RCC 7860 (cell line): ENCODE measurements at places on chromosomes 12 and 14.

DNA sequence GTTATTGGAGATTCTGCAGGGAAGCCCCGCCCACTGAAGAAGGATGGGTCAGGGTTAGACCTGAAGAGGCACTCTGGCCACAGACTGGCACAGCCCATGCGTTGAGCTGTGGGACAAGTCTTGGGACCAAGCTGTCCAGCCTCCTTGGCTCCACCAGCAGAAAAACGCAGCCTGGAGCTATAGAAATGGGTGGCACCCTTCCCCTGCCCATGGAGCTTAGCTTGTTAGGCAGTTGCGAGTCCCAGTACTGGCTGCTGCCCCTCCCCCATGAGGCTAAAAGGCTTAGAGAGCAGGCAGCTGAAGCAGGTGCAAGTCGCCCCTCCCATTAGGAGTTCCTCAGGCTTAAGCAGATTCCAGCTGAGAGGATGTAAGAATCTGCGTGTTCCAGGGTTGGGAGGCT lies 1124.0 kb upstream of the TMEM132C start:
- DNase-seq = no peak

DNA sequence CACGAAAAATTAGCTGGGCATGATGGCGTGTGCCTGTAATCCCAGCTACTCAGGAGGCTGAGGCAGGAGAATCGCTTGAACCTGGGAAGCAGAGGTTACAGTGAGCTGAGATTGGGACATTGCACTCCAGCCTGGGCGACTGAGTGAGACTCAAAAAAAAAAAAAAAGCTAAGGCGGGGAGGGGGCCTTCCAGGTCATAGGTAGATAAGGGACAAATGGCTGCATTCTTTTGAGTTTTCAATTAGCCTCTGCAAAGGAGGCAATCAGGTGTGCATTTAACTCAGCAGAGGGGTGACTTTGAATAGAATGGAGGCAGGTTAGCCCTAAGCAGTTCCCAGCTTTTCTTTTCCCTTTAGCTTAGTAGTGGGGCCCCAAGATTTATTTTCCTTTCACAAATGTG lies 743 bp upstream of the AACS start:
- DNase-seq = no peak

- DNase-seq = no peak
Observed at GRCh38 chr12:131055596-131056233, 102.0 kb downstream of the ADGRD1 start.

- no peak for DNase-seq
Observed at GRCh38 chr12:122406701-122407164, 15.7 kb downstream of the CLIP1 start.

DNA sequence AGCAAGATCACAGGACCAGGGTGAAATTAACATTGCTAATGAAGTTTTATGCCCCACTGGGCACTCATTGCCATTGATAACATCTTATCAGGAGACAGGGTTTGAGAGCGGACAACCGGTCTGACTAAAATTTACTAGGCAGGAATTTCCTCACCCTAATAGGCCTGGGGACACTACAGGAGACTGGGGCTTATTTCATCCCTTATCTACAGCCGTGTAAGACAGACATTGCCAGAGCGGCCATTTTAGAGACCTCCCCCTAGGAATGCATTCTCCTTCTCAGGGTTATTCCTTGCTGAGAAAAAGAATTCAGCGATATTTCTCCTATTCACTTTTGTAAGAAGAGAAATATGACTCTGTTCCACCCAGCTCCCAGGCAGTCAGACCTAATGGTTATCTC lies 8.3 kb downstream of the OR4K17 start:
- no peak for DNase-seq

DNA sequence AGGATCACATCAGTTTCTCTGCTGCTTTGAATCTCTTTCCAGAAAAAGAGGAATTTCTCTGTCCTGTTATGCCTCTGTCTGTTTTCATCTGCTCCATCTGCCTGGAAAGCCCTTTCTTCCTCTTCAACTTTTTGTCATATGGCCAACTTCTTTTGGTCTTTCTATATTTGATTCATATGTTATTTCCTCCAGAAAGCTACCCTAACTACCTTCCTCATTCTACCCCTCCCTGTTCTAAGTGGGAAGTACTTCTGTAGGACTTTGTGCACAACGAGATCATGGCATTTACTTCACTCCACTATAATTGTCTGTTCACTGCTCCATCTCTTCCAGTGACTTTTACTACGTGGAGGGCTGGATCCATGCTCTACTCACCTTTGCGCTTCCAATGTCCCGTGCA lies 5.9 kb downstream of the CLEC4D start:
- DNase-seq = no peak

GRCh38 chr14:87810711-87811110 lies 182.3 kb downstream of the GALC start:
- DNase-seq = no peak

- DNase-seq = no peak
Observed at GRCh38 chr14:69351385-69351784, 46.7 kb downstream of the ERH start.

GRCh38 chr12:106915635-106916026 lies 40.1 kb upstream of the TMEM263 start:
- DNase-seq = no peak

DNA sequence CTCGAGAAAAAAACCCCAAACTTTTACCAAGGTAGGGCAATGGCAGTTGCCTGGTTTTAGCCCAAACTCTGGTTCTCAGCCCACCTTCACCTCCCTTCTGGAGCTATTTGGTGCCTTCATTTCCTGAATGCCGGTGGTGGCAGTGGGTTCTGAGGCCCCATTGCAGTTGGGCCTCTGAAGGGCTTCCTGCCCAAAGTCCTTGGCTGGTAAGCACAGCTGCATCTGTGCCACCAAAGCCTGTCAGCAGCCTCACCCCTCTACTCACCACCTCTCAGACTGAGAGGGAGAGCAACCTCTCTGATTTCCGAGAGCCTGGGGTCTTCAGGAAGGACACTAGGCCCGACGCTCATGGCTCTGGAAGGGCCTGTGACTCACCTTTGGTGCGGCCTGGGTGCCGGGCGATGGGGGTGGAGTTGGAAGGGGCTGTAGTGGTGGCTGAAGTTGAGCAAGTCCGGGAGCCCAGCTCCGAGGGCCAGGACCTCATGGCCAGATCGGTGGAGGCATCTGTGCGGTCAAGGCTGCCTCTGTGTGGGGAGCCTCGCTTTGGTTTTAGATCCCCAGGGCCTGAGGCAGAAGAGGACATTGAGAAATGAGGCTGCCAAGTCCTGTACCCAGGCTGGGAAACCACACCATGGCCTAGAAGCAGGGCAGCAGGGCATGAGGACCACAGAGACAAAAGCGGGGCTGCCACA lies 38.6 kb upstream of the GPR68 start:
- no peak for DNase-seq

GRCh38 chr14:73997944-73998447 lies 21.1 kb downstream of the ENTPD5 start:
- DNase-seq = no peak

DNA sequence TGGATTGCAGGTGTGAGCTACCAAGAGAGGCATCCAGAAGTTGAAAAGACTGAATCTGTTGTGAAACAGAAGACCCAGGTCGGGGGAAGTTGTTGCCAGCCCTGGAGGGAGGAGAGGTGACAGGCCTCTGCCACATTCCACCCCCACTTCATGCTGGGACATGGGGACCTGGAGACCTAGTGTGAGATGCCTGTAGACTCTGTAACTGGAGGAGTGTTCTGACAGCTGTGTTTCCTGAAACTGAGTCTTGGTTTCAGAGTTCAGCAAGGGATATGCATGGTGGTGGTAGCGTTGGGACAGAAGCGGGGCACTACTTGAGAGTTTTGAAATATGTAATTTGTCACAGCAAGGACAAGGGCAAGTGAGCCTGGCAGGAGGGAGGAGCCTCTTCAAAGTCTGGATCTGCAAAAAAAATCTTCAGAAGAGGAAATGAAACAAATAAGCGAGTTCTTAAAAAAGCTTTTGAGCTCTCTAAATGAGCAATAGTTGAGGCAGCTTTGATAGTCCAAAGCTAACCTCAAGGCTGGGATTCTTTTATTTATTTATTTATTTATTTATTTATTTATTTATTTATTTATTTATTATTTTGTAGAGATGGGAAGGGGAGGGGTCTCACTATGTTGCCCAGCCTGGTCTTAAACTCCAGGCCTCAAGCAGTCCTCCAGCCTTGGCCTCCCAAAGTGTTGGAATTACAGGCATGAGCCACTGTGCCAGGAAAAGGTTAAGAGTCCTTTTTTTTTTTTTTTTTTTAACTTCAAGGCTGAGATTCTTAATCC lies 58.9 kb upstream of the EEA1 start:
- no peak for DNase-seq

DNA sequence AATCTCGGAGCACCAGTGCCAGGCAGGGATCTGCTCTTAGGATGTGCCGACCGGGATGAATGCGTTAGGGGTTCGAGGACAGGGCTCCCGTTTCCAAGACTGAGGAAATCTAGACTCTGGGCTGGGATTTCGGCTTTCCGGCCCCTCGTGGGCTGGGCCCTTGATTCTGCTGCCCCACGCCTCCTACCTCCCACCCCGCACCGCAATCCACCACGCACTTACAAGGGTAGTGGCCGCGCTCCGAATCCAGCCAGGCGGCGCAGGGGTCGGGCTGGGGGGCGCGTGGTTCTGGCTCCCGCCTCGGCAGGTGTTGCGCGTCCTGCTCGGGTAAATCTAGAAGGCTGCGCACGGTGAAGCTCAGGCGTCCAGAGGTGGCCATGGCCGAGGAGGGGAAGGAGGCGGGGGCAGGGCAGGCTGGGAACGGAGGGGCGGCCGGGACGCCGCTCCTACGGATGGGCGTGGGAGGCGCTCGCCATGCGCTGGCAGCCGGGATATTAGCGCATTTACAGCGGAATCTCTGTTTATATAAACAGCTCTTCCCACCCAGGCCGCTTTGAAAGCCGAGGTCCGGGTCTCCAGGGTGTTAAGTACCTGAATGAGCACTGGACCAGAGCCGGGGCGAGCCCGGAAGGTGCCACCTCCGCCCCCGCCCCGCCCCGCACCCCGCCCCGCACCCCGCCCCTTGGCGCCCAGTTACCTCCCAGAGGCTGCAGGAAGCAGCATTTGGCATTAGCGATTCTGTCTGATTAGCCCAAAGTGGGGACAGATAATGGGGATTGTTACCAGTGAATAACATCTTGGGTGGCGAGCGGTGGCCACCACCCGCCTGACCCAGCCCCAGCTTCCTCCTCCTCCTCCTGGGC lies at the start of gene NKX2-8:
NKX2-8 (minus strand) TSS at position 604 of the 863 bp plus-strand sequence; CDS start at position 379, 225 bp downstream.
- DNase-seq = no peak

DNA sequence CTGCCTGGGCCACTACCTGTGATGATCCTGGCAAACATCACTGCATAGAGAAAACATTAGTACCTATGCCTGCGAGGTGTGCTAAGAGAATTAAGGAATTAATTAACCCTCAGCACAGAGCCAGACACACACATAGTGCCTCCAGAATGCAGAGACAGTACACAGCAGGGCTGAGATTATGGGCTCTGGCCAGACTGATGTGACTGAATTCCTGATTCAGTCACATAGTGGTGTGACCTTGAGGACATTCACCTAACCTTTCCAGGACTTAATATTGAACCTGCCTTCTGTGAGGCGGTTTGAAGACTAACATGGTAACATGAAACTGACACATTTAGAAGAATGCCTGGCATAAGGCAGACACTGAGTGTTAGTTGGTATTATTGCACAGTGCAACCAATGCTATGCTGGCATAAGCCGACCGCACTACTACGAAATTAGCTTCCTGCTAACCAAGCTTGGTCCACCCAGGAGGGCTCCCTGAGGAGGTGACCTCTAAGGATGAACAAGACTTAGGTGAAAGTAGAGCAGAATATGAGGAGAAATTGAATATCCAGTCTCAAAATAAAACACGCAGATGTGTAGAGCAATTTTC lies 32.0 kb upstream of the SELPLG start:
- DNase-seq = no peak
